ENCODE measurements at places on chromosomes 7 and 10.

DNA sequence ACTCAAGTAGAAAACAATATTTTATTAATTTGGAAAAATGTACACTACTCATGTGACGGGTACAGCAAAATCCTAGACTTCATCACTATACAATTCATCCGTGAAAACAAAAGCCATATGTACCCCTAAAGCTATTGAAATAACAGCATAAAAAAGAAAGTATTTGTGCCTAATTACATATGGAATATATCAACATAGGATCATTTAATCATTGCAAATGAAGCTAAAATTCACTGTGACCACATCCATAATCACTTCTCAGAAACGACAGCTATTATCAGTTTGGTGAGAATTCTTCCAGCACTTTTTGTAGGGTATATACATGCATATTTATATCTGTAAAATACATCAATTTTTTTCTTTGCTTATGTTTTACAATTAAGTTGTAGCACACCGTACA, 128.0 kb downstream of the ARL4A start:
- DNase-seq = no peak

DNA sequence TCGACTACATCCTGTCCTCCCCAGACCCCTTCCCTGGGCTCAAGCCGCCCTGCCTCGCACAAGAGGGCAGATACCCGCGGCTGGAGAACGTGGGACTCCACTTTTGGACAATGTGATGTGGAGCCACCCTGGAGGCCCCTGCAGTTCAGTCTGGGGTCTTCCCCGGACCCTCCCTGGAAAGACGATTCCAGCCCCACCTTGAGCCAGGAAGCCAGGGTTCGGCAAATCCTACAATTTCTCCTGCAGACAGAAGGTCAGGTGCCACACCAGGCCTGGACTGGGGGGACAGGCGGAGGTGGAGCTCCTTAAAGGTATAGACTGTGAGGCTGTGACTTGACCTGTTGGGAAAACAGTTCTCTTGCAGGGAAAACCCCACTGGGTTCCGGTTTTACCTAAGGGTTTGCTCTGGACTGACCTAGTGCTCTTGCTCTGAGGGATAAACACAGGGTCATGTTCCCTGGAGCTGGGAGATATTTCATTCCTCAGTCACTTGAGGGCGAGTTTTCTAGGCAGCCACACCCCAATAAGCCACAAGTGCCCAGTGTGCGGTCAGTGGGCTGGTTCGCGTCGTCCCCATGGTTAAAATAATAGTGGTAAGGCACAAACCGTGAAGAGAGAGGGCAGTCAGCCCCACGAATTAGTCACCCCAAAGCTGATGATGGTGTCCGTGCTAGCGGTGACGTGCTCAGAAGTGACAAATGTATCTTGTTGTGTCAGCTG, 1.6 kb downstream of the FOXL3 start:
- DNase-seq = no peak

GRCh38 chr7:48130658-48131108, 40.6 kb upstream of the ABCA13 start:
- DNase-seq = no peak

DNA sequence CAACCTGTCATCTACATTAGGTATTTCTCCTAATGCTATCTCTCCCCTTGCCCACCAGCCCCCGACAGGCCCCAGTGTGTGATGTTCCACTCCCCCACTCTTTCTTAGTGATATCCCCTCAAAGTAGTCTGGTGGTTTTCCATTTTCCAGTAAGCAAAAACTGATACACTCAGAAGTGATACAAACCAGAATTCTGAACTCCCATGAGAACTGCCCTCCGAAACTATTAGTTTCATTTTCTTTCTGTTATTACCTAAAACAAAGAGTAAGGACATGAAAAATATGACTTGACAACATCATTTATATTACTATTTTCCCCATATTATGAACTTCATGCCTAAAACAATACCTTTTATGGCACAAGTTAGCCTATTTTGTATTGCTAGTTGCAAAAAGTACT, 175.0 kb downstream of the OTUD1 start:
- no peak for DNase-seq

DNA sequence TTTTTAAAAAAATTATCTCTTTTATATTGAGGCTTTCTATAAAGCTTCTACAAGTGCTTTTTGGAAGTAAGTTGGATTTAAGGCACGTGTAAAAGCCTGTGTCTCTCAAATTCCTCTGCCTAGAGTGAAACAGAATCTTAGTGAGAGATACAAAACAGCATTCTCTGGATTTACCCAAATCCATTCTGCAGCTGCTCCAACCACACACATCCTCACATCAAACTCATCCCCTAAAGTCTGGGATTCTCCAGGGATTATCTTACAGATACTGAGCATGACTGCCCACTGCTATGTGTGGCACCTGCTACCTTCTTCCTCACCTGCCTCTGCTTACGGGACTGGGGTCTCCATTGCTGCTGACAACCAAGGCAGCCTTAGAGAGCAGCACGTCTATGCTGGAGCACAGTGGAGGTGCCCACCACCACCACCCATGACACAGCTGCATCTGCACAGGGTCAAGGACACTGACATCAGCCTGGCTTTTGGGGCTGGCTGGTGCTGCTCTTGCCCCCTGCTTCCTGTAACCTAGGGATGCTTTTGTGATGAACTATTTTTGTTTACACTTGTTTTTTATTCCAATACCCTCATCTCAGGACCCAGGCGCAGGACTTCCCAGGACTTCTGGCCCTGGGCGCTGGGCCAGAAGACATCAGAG, 139.2 kb upstream of the NAMPT start:
- DNase-seq = no peak

- no peak for DNase-seq
Observed at GRCh38 chr10:71161425-71161824, 50.9 kb upstream of the UNC5B start.

- no peak for DNase-seq
Observed at GRCh38 chr7:42986781-42987248, 54.6 kb downstream of the MRPL32 start.

DNA sequence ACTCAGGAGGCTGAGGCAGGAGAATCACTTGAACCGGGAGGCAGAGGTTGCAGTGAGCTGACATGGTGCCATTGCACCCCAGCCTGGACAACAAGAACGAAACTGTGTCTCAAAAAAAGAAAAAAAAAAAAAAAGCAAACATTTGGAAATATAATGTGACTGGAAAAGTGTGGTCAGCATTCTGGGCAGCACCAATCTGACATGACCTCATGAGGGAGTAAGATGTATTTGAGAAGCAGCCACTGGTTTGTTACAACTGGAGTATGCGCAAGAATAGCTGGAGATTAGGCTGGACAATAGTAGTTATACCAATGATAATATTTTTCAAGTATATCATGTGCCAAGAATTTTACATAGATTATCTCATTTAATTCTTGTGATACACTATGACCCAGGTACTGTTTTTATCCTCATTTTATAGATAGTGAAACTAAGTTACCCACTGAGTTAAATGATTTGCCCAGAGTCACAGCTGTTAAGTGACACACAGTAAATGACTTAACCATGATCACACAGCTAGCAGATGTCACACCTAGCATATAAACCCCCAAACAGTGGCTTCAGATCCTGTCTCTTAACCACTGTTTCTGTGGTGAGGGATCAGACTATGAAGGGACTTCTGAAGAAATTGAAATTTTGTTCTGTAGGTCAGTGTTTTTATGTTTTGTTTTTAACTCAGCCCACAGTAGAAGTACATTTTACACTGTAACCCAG, 11.1 kb downstream of the MCU start:
- no peak for DNase-seq

DNA sequence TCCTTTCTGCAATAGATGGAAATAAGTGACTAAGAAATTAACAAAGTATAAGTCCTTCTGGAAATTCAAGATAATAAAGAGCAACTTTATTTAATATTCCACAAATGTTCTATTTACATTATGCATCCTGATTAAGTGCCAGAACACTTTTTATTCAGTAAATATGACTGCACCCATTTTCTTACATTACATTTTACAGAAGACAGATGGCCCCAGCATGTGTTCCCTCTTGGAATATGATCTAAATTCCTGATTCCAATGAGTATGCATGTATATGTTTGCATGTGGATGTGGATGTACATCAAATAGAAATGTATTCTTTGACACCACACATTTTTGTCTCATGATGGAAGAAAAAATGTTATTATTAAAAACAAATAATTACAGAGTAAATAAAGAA, 628.7 kb upstream of the SEMA3D start:
- DNase-seq = no peak

GRCh38 chr10:97224483-97225435, 39.0 kb upstream of the SLIT1 start:
- no peak for DNase-seq

DNA sequence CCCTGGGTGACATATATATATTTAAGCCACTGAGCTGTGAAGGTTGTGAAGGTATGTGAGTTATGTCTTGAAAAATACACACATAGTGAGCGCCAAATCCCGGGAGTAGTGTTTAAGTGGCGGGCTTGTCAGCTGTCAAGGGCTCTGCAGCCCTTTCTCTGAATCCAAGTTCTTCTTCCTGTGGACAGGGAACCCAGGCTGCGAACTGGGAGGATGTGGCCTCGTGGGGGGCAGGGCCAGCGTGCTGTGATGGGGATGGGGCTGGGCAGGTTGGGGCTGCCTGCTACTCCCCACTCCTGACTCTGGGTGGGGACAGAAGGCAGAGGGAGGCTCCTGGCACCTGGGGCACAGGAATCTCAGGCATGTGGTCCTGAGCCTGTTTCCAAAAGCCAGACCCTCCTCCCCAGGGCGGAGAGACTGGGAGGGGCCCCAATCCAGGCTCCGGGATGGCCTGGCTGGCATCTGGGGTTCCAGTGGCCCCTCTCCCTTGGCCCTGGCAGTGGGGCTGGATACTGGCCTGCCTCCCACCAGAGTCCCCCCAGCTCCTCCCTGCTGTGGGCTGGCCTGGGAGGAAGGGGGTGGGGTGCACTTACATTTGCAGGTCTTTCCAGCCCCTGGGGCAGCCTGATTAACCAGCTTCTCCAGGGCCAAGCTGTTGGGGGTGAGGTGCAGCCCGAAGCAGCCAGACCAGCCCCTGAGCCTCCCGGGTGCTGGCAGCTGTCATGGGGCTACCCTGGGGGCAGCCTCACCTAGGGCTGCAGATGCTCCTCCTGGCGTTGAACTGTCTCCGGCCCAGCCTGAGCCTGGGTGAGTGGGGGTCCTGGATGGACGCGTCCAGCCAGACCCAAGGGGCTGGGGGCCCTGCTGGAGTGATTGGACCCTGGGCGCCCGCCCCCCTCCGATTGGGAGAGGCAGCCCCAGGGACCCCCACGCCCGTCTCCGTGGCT, at the start of gene UPK3B:
UPK3B (plus strand) TSS at position 622 of the 947 bp plus-strand sequence; CDS start at position 723, 101 bp downstream.
- no peak for DNase-seq

DNA sequence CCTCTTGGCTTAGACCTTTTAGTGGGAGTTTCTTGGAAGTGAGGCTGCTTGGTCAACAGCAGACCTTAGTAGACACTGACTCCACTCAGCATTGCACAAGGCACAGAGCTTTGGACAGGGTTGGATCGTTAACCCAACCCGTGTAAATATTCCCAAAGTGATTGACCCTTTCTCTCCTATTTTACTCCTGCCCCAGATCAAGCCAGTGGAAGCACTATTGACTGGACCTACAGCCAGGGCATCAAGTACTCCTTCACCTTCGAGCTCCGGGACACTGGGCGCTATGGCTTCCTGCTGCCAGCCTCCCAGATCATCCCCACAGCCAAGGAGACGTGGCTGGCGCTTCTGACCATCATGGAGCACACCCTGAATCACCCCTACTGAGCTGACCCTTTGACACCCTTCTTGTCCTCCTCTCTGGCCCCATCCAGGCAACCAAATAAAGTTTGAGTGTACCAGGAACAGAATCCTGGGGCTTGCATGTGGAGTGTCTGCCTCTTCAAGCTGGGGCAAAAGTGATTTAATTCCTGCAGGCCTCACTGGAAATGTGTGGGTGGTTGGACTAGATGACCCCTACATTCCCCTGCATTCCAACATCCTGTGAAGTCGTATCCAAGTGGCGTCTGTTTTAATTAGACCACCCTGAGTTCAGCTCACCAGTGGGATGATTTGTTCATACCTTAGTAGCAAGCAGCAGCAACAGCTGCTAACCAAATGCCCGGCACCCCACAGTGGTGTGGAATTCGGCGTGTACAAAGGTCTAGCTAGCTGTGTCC, 7.5 kb downstream of the CPA1 start:
- DNase-seq = no peak

GRCh38 chr10:70692043-70692603, 19.8 kb downstream of the ADAMTS14 start:
- no peak for DNase-seq

DNA sequence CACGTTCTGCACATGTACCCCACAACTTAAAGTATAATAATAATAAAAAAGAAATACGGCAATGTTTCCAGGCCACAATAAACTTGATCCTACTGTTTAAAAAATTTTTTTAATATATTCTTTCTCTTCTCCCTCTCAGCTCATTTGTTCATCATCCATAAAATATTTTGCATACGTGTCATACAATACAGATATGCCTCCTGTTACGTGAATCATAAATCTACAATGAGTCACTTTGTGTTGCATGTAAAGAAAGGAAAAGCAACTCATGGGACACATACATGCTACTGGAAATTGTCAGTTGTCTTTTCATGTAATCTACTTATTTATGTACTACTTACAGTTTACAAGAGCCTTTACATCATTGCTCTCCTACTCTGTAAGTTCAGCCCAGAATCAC, 1.1 kb upstream of the TECTB start:
- DNase-seq = no peak

DNA sequence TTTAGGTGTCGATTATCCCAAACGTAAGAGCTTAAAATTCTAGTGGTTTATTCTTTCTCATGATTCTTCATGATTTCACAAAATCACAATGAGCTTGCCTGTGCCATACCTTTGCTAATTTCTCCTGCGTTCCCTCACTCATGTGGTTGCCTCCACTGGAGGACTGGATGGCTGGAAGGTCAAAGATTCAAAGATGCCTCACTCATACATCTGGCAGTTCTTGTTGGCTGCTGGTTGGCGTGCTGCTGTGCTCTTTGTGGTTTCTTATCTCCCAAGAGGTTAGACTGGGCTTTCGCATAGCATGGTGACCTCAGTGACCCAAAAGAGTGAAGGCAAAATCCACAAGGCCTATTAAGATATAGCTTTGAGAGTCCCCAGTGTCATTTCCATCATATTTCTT, 877.6 kb upstream of the AUTS2 start:
- DNase-seq = peak; percentile 77

DNA sequence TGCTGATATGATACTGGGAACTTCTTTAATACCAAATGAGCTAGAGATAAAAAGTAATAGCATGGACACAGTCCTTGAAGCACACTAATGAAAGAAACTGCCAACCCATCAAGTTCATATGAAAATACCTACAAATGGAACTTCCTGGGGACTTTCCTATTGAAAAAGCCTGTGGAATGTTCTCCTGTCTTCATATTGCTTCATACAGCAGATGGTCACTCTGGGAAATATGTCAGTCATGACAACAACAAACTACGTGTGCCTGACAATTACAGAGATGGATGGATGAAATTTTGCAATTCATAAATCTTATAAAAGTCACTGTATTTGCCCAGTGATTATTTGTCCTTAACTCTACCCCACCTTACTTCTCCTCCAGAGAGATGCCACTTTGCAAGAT, 106.6 kb upstream of the COL1A2 start:
- no peak for DNase-seq

- DNase-seq = no peak
Observed at GRCh38 chr7:150950496-150951180, 27.5 kb downstream of the KCNH2 start.

All from RPMI8226 (cell line).